ENCODE measurements at places on chromosomes 11 and 22.
A peak's percentile ranks its signal among the peaks of the same experiment; 100 is the strongest.

- no peak for DNase-seq
These were observed 106.9 kb upstream of the SORL1-AS1 start for GRCh38 chr11:121559606-121560200.

GRCh38 chr11:75475767-75476650, 43.0 kb upstream of the KLHL35 start:
- DNase-seq: no peak

DNA sequence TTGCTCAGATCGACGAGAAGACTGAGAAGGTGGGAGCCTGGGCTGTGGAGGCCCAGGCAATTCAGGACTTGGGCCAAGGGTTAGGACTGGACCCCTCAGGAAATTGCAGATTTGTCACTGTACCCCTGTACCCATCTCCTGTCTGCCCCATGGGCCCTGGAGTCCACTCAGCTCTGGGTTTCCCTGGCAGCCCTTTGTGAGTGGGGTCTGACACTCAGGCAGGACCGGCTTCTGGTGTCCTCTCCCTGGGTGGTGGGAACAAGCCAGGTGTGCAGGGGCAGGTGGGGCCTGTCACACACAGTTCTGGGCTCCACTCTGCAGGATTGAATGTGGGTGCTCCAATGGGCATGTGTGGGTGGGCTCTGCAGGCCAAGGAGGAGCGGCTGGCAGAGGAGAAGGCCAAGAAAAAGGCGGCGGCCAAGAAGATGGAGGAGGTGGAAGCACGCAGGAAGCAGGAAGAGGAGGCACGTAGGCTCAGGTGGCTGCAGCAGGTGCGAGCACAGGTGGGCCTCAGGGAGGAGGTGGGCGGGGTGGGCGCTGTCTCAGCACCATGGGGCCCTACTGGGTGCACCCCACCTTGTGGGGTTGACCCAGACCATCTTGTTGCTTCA, 21.6 kb downstream of the INCENP start:
- DNase-seq: no peak

DNA sequence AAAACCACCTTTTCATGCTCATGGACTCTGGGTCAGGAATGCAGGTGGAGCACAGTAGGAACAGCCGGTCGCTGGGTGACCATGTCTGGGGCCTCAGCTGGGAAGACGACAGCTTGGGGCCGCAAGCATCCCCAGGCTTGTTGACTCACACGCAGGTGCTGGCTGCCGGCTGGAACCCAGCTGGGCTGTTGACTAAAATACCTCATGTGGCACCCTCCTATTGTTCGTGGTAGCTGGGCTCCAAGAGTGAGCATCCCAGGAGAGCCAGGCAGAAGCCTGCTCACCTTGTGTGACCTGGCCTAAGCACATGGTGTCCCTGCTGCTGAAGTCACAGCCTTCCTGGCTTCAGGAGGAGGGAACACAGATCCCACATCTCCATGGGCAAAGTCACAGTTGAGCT, 9.4 kb downstream of the DPP3 start:
- DNase-seq: no peak

DNA sequence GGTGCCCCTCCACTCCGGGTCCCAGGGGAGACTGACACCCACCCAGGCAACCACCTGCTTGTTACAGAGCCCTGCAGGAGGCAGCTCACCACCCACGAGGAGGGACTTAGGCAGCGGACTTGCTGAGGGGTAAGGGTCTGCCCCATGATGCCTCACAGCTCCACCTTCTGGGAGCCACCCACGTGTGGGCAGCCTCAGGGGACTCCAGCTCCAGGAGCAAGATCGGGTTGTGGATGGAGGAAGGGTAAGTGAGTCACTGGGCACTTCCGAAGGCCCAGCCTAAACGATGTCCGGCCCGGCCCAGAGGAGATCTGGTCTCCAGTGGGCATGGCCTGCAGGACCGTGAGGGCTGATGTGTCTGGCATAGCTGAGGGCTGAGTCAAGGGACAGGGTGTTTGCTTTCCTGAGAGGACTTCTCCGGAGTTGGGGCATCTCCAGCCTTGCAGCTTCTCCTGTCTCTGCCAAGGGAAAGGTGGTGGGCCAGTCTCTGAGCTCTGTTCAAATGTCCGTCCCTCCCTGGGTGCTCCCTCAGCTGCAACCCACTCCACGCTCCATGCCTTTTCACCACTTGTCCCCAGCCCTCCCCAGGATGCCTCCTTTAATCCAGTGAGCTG, 32.3 kb upstream of the P2RY2 start:
- peak; percentile 87 for DNase-seq

DNA sequence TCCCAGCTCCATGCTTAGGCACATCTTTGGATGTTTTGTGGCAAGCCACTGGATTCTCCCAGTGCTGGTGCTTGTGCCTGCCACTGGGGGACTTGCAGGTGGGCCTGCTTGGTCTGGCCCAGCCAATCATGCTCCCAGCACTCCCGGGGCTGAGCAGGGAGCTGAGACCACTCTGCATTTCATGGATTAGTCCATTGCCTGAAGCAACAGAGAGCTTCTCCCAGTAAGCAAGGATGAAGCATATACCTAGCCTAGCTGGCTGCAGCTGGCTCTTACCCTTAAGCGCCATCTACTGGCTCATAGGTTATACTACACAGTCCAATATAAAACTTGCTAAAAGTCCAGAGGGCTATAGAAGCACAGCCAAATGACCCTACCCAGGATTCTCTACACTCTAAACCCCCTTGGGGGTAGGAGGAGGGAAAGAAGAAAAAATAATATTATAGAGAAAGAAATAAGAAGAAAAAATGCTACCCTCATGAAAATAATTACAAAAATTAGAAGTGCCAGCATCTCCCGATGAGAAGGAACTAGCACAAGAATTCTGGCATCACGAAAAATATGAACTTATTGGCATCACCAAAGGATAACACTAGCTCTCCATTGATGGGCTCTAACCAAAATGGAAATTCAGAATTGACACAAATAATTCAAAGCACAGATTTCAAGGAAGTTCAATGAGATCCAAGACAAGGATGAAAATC, 275.3 kb downstream of the C11orf87 start:
- peak; percentile 20 for DNase-seq

DNA sequence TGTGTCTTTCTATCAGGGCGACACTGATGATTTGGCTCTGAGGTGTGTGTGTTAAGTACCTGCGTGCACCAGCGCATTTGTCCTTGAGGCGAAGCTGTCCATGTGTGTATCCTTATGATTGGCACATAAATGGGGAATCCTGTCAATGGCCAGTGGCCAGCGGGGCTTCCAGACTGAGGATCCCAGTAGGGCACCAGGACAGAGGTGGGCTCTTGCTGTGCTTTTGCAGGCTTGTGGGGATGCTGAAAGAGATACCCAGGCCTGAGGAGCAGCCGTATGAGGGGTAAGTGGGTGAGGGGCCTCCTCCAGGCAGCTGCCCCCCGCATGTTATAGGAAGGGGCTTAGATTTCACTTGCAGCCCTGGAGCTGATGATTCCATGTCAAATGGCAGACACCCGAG, 156.8 kb downstream of the ST3GAL4 start:
- no peak for DNase-seq

- DNase-seq: no peak
These were observed 124.5 kb upstream of the TMEM45B start for GRCh38 chr11:129691142-129691541.

GRCh38 chr22:41819257-41819656, 13.6 kb upstream of the SREBF2 start:
- no peak for DNase-seq

DNA sequence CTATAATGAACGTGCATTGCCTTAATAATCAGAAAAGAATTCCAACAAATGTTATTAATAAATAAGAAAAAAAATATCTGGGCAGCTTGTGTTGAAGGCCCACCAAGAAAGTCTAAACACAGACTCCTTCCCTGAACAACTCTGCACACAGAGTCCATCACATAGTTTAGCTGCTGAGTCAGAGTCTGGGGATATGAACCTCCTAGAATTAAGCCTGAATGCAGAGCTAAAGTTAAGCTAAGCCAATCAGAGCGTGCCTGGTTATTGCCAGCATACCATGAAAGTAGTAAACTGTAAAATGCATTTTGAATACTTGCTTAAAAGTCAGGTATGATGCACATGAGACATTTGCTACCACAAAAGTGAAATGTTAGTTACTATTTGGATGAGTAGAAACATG, 25.6 kb upstream of the TENM4 start:
- peak; percentile 32 for DNase-seq

- DNase-seq: no peak
These were observed 6.7 kb downstream of the PLAAT2 start for GRCh38 chr11:63556404-63557013.

GRCh38 chr11:47061429-47062178, 115.1 kb downstream of the ARFGAP2 start:
- DNase-seq: no peak

DNA sequence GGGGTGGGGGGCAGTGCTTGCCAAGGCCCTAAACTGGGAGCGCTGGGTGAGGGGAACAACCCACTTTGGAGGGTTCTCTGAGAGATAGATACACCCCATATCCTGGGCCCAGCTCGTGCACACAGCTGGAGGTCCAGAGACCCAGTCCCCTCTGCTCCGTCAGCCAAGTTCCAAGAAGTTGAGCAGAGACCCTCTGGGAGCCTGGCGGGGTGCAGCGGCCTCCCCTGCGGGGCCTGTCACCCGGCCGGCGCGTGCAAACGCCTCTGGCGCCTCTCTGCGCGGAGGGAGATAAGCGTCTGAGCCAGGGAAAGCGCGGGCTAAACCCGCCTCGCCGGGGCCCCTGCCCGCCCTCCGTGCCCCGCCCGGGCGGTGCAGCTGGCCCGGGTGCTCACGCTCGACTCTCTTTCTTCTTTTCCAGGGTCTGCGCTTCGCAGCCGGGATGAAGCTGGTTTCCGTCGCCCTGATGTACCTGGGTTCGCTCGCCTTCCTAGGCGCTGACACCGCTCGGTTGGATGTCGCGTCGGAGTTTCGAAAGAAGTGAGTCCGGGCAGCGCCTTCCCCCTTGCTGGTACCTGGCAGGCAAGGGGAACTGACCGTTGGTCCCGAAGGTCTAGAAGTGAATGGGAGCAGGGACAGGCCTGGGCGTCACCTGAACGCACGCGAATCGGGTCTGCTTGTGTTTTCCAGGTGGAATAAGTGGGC, 540 bp downstream of the ADM start:
- DNase-seq: peak; percentile 67

DNA sequence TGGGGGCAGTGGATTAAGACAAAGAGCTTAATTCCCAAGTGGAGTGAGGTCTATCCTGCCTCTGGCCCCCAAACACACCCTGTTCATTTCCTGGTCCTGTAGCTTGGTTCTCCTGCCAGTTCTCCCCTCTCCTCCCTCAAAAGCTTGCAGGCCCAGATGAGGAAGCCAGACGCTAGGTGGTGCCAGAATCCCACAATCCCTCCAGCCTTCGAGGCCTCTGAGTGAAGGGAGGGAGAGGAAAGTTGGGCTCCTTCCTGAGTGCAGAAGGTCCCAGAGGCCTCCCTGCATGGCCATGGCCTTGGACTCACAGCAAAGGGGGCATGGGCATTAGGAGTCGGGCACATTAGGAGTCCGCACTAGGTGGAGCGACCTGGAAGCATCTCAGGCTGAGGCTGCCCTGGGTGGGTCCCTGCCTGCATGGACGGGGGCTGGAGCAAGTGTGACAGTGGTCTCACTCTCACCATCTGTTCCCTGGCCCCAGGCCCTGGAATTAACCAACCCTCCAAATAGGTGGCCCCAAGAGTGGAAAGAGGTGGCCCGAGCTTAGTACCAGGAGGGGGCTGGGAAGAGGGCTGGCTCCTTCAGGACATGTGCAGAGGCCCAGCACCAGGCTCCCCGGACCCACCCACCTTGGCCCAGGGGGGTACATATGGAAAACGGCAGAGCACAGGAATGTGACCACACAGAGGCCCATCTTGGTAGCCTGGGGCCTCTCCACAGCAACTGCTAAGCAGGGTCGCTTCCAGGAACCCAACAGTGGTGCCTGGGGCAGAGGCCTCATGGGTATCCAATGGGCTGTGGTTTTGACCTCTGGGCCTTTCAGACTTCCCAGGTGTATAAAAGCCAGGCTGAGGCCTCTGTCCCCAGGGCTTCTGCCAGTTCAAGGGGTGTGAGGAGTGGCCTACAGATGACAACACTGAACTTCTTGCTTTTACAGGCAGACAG, 5.2 kb downstream of the FXYD2 start:
- no peak for DNase-seq

GRCh38 chr11:129208863-129209262, 16.7 kb upstream of the ARHGAP32 start:
- no peak for DNase-seq

DNA sequence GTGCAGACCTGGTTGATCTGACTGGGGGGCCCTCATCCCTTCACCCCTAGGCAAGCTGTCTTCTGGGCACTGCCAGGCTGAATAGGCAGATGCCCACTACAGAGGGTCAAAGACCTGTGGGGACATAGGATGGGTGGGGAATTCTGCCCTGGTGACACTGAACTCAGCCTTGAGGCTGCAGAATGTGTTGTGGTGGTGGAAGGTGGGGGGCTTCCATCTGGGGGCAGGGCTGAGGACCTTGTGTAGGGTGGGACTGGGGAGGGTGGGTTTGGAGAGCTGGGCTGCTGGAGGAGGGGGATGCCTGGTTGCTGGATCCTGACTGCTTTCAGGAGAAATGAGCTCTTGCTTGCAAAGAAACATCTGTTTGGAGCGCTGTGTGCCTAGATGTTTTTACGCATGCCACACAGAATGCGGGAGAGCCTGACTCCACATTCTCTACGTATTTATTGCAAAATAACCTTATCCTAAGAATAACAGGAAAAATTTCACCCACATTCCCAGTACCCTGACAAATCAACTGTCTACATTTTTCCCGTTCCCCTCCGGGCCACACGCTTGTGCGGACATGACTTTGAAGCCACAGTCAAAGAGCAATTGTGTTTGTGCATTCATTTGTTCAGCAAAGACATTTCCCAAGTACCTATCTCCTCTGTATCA, 18.3 kb downstream of the SMIM38 start:
- no peak for DNase-seq

DNA sequence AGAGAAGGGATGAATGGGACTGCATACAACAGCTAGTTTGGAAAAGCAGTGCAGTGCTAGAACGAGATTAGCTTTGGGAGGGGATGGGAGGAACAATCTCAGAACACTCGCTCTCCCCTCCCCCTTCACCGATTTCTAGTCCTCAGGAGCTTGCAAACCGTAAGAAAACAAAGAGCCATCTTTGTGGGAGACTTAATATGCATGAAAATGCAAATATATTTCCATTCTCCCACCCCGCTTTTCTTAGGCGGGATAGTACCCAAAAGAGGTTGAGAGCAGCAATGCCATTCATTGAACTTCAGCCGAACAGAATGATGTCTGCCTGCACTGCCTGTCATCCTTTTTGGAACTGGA, 1.1 kb downstream of the SPINDOC start:
- DNase-seq: no peak

DNA sequence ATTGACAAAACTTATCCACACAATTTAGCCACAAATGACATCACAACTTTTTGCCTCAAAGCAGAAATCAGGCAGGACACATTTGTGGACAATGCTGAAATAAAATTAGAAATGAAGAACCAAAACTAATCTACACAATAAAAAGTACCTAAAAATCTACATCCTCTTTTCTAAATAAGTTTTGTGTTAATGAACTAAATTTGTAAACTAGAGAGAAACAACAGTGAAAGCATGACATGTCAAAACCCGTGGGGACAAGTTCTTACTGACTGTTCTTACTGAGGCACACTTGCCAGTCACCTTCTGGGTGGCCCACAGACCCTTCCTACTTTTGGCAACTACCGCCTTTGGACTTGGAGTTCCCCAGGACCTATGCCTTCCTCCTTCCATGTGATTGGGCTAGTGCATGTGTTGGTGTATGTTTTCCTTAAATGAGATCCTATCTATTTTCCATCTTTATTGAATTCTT, 60.7 kb upstream of the MUC15 start:
- DNase-seq: no peak
